CD4-positive, alpha-beta T cell treated with Interferon alpha-2 for 1 hour (primary cell): ENCODE measurements at places on chromosomes 3 and 15.

GRCh38 chr3:56113231-56113630, 355.0 kb downstream of the ERC2 start:
- DNase-seq = no peak

- no peak for DNase-seq
Measured at GRCh38 chr3:106341586-106342162, 472.9 kb upstream of the CBLB start.

DNA sequence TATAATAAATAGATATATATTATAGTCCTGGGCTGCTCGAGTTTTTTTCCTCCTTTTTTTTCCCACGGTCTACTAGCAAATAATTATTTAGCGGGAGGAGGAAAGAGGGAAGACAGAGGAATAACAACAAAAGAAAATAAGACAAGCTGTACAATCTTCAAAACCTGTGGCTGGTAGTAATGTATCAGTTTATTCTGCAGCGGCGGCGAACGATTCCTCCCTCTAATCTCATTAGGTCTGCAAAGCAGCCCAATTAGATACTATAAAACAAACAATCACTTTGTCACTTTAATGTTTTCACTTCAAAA, 390 bp upstream of the TLE3 start:
- DNase-seq = no peak

DNA sequence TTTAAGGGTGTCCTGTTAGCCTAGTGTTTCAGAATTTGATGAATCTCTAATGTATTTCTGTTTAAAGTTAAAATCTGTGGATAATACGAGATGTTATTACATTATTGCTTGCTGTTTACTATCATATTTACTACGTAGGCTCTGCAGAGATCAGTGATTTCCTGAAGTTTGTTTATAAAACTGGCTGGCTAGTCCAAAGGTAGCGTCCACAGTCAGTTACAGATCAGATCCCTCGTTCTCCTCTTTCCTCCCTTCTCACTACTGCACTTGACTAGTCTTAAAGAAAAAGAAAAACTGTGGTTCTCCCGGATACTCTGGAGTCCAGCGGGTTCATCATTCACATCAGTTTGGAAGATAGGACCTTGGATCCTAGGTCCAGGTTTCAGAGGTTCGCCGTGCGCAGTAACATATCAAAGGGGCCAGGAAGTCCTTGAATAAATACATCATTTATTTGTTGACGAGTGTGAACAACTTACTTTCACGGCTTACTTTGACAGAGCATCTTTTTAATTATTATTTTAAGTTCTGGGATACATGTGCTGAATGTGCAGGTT, 35.9 kb downstream of the ASB7 start:
- DNase-seq = no peak

- DNase-seq = no peak
Measured at GRCh38 chr15:37638116-37638515, 296.3 kb upstream of the TMCO5A start.

- no peak for DNase-seq
Measured at GRCh38 chr3:10627884-10628572, 122.6 kb upstream of the ATP2B2 start.
